ENCODE measurements at places on chromosomes 3 and 15. TPM values are rescaled to one million over a fixed set of nuclear protein-coding genes. Genes with fewer than 3 reads are reported as not detected.

Gene ST3GAL6
- polyA plus RNA-seq: 21.0 TPM

Gene ATG7
- polyA plus RNA-seq: 89.7 TPM

DNA sequence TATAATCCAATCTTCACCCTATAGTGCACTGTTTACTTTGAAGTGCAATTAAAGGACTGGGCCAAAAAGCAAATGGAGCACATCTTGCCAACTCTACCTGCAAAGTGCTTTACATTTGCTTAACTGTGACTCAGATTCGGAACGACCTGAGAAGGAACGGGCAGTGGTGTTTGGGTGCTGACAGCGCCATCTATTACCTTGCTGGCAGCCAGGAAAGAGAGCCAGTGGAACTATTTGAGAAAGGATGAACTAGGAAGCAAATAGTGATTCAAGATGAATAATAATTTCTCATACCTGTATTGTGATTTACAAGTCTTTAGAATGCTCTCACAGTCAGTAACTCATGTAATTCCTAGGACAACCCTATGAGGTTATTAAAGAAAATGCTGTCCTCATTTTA is 312.9 kb downstream of the PDCD6IP start:
- no peak for DNase-seq

DNA sequence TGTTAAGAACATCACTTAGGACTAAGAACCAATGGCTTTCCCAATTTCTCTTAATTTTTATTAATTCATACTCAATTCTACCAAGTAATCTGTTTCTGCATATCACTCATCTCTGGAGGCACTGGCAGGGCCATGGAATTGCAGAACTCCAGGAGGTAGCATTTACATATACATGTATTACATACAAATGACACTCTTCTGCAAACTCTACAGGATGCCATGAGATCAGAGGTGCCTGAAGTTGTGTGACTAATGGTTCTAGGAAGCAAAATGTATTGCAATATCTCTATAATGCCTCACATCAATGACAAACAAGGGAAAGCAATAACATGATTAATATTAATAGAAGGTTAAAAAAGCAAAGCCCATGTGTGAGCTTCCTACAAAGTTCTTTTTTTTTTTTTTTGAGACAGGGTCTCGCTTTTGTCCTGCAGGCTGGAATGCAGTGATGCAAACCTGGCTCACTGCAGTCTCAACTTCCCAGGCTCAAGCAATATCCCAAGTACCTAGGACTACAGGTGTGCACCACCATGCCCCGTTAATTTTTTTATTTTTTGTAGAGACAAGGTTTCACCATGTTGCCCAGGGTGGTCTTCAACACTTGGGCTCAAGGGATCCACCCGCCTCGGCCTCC is 33.0 kb downstream of the DENND6A start:
- DNase-seq: no peak

DNA sequence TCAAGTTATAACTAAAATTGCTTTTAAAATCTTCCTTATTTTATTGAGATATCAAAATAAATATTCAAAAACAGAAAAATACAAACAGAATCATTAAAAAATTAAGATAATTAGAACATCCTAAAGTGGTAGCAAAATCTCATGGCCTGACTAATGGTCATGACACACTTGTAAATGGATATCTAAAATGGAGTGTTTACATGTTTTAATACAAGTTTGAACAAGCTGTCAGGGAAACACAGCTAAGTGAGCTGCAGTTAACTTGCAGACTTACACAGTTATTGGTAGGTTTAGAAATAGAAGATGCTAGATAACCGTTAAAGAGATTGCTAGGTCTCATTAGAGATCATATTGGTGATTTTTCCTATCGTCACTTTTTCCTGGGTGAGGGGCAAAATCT is 242.3 kb downstream of the LPP start:
- no peak for DNase-seq

- no peak for DNase-seq
Observed at GRCh38 chr3:148075771-148076716, 621.7 kb upstream of the AGTR1 start.
